ENCODE measurements at places on chromosomes 11 and 22.

- DNase-seq, result peak; percentile 61
Measured at GRCh38 chr22:41976070-41976901, 7.0 kb downstream of the SEPTIN3 start.

DNA sequence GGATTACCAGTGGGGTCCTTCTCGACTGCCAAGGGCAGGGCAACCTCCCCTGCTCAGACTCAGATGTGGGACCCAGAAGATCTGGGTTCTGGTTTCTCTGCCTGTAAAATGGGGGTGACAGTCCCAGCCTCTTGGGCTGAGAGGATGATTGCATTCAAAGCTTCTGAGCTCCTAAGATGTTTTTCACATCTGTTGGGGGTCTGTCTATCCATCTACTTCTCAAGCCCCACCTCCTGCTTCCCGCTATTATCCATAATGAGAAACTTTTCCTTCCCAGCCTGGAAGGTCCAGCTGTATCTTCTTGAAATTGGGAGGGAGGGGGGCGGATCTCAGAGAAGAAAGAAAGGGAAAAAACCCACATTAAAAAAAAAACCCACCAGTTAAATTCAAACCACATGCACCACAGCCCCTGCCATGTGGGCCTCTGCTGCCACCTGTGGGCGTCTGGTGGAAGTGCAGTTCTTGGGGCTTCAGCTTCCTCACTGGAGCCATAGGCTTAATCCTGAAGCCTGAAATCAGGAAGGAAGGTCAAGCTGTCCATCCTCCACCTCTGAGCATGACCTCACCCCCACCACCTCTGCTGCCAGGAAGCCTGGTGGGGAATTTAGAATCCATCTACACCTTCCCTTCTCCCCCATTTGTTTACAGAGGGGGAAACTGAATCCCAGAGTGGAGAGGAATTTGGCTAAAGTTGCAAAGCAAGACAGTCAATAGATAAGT is 27.3 kb downstream of the ARHGEF17 start:
- DNase-seq, result peak; percentile 74

GRCh38 chr22:37240240-37240940 is 3.7 kb downstream of the RAC2 start:
- DNase-seq, result no peak

GRCh38 chr11:46105926-46106325 is 15.3 kb downstream of the PHF21A start:
- DNase-seq, result no peak

DNA sequence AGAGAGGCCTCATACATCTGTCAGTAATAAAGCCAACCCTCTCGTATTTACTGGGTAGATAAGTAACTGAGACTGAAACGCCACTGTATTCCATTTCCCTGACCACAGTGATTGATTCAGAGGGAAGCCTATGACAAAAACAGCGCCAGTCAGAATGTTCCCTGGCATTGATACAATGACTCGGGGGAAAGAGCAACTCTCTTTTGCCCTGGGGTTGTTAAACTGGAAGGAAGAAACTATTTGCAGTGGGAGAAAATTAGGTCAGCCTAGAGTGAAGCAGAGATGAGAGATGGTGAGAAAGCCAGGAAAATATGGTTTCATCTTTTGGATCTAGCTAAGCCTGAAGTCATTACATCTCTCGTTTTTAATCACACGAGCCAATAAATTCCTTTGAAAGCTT is 48.6 kb upstream of the RBFOX2 start:
- no peak for DNase-seq

DNA sequence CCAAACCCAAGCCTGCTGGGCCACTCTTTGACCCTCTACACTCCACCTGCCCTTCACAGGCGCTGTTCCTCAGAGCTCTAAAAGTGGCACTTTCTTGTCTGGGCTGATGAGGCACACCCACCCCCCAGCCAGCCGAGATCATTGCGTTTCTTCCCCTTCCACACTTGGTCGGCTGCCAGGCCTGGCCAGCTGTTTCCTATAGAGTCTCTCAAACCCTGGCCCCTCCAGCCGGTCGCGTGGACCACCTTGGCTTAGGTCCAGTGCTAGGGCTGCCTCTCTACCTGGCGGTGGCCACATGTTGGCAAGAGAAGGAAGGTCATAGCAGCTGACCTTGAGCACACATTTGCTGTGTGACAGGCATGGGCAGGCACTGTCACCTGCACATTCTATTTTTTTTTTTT is 60.6 kb downstream of the PPP6R2 start:
- no peak for DNase-seq

- DNase-seq, result no peak
Measured at GRCh38 chr22:32334660-32335365, 22.9 kb upstream of the RFPL3 start.

DNA sequence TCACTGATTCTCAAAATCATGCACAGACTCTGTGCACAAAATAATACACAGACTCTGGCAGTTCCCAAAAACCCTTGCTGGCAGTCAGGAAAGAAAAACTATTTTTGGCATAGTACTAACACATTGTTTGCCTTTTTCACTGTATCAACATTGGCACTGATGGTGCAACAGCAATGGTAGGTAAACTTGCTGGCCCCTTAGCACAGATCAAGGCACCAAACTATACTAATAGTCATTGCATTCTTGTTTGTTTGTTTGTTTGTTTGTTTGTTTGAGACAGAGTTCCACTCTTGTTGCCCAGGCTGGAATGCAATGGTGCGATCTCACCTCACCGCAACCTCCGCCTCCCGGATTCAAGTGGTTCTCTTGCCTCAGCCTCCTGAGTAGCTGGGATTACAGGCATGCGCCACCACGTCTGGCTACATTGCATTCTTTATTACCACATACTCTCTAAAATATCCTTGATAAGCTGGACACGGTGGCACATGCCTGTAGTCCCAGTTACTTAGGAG is 81.0 kb upstream of the SLC6A5 start:
- DNase-seq, result peak; percentile 15

DNA sequence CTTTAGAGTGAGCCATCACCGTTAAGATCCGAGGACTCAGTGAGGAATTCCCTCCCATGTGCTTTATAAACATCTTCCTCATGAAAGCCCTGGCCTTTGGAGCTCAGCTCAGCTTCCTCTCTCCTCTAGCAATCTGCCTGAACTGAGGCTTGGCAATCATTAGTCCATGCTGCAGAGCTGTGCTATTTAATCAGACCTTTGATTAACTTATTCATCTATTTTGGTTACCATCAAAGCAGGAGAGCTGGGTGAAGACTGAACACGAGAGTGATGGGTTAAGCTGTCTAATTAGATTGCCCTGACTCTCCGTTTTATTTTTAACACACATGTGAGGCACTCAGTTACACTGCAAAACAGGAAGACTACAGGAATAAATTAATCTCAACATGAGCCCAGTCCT is 351.3 kb downstream of the LARGE1 start:
- DNase-seq, result no peak

- DNase-seq, result no peak
Measured at GRCh38 chr22:25739659-25740344, 2.2 kb upstream of the MYO18B start.

DNA sequence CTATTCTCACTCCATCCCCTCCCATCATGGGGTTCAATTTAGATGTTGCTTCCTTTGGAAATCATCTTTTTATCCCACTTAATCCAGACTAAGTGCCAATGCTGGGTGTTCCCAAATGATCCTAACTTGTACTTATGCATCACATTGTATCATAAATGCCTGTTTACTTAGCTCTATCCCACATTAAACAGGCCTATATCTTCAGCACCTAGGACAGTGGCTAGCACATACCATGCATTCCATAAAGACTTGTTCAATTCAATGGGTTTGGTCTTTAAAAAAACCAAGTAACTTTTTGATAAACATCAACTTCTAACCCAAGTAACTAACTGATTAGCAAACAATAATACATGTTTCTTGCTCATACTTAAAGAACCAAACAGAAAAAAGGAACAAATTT is 40.6 kb downstream of the RSF1 start:
- DNase-seq, result no peak

DNA sequence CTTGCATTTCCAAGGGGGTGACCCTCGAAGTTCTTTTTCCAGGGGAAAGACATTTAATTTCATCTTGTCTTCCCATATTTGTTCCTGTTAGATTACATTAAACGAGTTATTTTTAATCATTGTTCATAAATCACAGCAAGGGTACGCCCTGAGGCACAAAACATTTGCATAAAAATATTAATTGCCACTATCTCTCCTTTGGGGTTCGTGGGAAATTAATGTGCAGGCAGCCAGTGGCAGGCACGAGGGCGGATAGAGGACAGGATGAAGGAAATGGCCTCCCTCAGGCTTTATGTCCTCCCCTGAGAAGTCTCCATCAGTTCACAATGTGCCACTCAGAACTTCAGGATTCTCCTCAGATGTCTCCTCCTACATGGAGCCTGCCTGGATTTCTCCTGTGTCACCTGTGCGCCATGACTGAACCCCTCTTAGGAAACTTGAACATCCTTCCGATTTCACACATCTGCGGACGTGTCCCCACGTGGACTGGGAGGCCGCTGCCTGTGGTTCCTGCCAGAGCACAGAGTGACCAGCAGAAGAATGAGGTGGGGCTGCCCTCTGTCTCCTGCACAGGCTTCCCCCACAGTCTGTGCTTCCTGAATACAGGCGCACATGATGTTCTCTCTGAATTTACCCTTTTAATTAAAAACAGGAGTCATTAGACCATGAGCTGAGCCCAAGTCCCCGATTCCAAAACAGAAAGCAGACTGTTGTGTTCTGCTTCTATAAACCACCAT is 1085.9 kb downstream of the TBC1D22A start:
- DNase-seq, result no peak

GRCh38 chr11:18705651-18706281 is 7.2 kb downstream of the TMEM86A start:
- DNase-seq, result peak; percentile 40

GRCh38 chr11:120244476-120245365 is 4.8 kb downstream of the POU2F3 start:
- no peak for DNase-seq

DNA sequence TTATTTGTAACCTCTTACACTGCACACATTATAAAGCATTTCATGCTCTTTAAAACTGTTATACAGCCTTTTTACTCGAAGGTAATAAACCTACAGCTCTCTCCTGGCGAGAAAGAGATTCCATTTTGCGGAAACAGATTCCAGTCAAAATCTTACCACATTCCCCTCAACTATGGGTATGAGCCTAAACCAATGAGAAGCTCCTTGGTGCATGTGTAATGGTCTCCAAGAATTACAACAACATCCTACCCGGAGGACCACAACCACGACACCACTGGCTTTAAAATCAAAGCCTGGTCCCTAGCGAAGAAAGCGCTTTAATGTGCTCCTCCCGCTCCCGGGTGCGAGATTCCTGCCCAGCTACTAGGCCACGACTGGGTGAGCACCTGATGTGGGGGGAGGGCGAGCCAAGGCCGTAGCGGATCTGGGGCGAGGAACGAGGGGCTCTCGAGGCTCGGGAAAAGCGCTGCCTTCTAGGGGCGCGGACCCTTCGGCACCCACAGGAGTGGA is 821 bp downstream of the CELF1 start:
- peak; percentile 17 for DNase-seq

DNA sequence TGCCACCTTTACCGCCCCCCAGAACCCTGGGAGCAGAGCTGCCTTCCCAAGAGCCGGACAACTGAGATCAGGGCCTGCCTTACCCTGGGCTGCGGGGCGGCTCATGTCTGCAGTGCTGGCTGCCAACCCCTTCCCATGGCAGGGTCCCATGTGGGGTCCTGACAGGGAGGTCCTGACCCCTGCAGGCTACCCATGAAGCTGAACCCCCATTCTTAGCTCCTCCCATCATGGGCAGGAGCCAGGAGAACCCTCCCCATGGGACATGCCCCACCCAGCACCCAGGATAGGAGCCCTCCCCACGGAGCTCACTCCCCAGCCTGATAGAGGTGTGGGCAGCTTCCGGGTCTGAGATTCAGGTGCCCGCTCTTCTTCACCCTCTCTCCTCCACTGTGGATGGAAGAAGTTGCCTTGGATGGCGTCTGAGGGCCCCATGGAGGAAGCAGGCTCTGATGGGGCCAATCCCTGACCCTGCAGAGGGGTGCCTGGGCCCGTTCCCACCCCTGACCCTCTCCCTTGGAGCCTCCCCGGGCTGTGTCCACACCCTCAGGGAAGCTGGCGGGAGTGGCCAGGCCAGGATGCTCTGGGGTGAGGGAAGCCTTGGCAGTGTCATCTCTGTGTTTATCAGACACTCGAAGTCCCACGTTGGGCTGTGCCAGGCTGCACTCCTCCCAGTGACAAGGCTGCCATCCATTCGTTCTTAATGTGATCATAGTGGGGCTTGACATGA is 1508.2 kb downstream of the BRD1 start:
- DNase-seq, result no peak

- no peak for DNase-seq
Measured at GRCh38 chr11:69504576-69505335, 23.3 kb downstream of the LINC01488 start.

DNA sequence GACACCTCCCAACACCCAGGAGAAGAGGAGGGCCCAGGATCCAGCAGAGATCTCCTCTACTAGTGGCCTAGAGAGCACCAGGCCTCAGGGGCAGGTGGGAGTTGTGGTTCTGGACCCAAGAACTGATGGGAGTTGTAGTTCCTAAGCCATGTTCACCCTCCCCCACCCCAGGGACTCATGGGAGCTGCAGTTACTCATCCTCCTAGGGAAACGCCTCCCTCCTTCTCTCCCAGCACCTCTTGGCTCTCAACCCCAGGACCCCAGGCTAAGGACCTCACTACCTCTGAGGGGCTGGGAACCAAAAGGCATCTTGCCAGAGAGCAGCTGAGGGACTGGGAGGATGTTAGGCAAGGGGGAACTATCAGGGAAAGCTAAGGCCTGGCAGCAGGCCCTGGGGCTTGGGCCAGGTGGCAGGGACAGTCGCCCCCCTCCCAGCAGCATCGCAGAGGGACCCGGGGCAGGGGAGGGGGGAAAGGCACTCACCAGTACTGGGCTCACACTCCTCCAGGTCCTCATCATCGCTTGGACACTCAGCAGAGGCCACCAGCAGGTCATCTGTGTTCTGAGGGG is 28.9 kb downstream of the SLC22A12 start:
- no peak for DNase-seq

DNA sequence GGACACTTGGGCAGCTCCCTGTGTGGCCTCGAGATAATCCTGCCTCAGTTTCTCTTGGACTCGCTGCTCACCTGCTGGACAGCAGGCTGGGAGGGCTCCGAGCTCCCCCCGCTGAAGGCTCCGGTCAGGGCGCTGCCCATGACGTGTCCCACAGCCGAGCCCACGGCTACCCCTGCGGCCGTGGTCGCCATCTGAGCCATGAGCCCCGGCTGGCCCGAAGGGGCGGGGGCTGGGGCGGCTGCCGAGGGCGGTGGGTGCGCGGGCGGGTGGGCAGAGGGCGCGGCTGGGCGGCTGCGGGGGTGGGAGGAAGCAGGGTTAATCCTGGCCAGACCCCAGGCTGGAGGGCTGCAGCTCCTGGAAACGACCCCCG is 484 bp downstream of the CHCHD10 start:
- no peak for DNase-seq

DNA sequence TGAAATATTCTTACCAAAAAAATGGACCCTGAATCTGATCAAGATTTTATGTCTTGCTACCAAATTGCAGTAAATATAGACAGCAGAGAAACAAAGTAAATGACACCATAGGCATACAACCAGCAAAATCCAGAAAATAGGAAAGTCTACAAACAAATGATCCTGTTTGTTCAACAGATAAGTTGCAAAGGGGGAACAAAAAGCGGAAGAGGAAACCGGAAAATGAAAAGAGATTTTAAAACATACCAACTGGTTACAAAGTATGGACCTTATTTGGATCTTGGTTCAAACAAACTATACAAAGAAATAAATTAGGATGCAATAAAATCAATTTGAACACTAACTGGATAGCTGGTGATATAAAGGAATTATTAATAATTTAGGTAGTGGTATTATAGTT is 92.0 kb downstream of the TMPRSS5 start:
- no peak for DNase-seq
